ENCODE measurements at places on chromosomes 7 and 10.

- no peak for DNase-seq
These were observed 337.1 kb downstream of the RNLS start for GRCh38 chr10:88245974-88246511.

DNA sequence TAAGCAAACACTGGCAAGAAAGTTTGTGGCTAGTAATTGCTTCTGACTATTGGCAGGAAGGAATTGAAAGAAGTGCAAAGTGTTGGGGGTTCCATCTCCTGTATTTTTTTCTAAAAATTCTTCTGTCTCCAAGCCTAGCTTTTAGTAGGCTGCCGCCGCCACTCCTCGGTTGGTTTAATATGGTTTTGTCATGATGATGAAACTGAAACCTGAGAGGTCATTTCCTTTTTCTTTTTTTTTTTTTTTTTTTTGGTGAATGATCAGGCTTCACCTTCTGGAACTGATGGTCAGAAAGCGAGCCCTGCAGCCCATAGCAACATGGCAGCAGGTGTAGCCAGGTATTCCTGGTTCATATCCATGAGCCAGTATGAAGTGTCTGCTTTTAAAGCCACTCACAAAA is 75.3 kb upstream of the AGBL3 start:
- no peak for DNase-seq

DNA sequence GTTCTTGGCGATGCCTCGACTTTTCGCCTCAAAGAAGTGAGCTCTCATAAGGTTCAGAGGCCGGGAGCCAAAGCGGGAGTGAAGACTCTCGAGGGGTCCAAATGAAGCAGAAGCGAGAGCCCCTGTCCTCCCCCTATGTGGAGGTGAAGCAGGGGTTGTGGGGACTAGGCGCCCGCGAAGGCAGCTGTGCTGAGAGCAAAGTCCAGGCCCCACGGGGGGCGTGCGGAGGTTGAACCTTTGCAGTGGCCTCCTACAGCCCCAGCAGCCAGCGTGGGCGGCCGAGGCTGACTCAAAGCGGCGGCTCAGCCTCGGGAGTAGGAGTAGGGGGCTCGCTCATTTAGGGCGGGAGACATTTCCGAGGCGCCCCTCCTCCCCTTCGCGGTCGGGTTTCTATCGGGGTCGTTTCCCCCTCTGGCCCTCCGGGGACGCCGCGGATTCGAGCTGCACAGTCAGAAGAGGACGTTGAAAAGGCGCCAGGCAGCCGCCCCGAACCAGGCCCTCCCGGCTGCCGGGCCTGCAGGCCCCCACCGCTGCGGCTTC is 553 bp upstream of the ADD3 start:
- DNase-seq: no peak

DNA sequence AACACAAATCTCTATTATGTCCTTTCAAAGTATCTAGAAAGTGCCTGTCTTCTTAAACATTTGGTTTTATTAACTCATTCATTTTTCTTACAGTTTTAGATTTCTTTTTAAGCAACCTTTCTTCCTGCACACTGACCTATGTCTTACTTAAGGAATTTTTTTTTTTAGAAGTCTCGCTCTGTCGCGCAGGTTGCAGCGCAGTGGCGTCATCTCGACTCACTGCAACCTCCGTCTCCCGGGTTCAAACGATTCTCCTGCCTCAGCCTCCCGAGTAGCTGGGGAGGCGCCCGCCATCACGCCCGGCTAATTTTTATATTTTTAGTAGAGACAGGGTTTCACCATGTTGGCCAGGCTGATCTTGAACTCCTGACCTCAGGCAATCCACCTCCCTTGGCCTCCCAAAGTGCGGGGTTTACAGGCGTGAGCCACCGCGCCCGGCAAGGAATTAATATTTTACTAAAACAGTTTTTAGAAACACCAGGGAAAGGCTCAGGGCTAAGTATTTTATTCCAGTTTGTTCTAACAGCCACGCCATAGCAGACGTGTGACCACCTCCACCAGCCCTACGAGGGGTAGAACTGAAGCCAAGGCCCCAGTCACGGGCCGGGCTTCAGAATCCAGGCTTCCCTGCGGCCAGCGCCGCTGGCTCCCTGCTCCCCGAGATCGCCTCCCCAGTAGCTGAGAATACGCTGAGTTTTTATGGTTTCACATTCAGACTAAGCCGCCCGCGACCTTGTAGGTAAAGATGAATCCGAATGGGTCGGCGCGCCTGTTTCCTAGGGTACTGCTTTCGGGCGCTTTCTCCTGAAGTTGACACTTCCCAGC is 941 bp upstream of the LUC7L2 start:
- peak; percentile 48 for DNase-seq

- no peak for DNase-seq
These were observed 81.3 kb upstream of the AGR3 start for GRCh38 chr7:16963044-16963443.

- DNase-seq: no peak
These were observed 8.7 kb downstream of the TAF3 start for GRCh38 chr10:7826971-7827370.

GRCh38 chr10:63812501-63812900 is 291.3 kb downstream of the REEP3 start:
- DNase-seq: no peak

- DNase-seq: no peak
These were observed 32.9 kb upstream of the SLF2 start for GRCh38 chr10:100879741-100880360.

DNA sequence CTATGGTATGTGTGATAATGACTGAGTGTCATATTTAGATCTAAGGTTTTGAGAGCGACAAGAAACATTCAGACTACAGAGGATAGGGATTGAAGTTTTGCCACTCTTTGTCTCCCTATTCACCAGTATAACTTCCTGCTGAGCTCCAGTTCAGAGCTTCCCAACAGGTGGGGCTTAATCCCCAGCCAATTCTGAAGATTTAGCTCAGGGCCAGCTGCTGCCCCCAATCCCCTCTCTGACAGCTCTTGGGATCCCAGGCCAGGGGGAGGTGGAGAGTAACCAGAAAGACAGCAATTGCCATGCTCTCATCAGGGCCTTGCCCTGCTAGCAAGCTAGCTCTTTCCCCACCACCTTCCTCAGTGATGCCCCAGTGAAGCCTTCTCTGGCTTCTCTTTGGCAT is 57.8 kb downstream of the TRIL start:
- DNase-seq: no peak

- DNase-seq: no peak
These were observed 23.6 kb downstream of the VIPR2 start for GRCh38 chr7:159121068-159121467.

DNA sequence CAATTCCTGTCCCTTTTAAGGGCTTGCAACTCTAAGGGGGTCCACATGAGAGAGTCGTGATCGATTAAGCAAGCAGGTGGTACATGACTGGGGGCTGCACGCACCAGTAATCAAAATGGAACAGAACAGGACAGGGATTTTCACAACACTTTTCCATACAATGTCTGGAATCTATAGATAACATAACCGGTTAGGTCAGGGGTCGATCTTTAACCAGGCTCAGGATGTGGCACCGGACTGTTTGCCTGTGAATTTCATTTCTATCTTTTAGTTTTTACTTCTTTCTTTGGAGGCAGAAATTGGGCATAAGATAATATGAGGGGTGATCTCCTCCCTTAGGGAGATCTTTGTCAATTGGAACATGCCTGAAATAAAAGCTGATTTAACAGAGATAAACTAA is 370.1 kb downstream of the IPMK start:
- DNase-seq: no peak

DNA sequence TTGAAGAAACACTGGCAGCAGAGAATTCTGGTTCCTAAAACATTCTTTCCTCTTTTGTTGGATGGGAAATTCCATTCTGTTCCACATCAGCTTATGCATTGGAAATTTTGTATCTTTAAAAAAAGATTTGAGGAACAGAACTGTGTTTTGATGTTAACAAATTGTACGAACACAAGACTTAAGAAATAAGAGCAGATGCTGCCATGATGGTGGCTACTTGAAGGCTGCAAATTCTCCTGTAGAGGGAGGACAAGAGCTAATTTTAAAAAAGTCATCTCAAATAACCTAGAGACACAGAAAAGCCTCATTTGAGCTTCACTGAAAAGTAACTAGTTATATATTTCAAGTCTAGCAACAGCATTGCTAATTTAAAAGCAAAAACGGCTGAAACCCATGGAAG is 29.8 kb downstream of the NDUFB2 start:
- DNase-seq: no peak

DNA sequence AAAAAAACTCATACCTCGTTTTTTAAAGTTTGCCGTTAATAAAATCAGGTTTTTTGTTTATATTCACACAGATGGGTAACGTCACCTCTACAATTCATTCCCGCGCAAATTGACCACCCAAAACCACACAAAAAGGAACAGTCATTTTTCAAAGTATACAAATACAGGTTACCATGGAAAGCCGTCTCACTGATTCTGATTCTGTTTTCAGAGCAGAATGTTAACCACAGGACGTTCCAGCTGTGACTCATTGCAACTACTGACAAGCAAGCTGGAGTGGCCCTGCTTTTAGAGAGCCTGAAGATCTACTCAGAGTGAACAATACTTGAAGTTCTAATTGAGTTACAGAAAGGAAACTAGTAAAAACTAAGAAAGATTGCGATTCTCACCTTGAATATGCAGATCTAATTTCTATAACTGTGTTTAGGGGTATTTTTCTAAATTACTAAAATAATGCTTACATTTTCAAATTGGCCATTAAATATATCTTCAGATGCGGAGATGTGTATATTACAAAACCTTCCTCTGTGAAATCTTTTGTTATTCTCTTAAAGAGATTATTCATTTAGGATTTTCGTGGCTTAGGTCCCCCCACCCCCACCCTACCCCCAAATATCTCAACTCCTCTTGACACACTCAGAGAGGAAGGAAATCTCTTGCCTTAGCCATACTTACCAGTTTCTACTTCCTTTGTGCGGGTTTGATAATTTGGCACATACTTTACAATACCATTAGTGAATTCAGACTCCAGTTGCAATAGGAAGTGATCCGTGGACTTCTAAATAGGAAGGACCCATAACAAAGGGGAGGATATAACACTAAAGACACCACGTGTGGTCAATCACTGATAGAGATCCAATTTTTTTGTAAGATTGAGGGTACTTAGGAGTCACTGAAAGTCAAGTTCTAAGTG is 106.0 kb downstream of the CUBN start:
- DNase-seq: peak; percentile 88

GRCh38 chr10:89079961-89080360 is 89.4 kb downstream of the FAS start:
- DNase-seq: no peak

GRCh38 chr7:121442845-121443244 is 46.7 kb upstream of the FAM3C start:
- no peak for DNase-seq

GRCh38 chr7:24769851-24770250 is 12.6 kb upstream of the GSDME start:
- no peak for DNase-seq

GRCh38 chr7:44288381-44288685 is 37.1 kb downstream of the CAMK2B start:
- DNase-seq: peak; percentile 15

- DNase-seq: no peak
These were observed 41.7 kb downstream of the VCL start for GRCh38 chr10:74039561-74040145.

- no peak for DNase-seq
These were observed 10.6 kb upstream of the TSPAN14 start for GRCh38 chr10:80443531-80443974.

DNA sequence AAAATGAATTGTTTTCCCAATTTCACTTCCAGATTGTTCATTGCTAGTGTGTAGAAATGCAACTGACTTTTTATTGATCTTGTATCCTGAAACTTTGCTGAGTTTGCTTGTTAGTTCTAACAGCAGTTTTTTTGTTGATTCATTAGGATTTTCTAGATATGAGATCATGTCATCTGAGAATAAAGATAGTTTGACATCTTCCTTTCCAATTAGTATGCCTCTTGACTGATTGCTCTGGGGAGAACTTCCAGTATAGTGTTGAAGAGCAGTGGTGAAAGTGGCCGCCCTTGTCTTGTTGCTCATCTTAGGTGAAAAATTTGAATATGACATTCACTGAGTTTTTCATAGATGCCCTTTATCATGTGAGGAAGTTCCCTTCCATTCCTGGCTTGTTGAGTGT is 11.9 kb upstream of the SUN1 start:
- DNase-seq: no peak

DNA sequence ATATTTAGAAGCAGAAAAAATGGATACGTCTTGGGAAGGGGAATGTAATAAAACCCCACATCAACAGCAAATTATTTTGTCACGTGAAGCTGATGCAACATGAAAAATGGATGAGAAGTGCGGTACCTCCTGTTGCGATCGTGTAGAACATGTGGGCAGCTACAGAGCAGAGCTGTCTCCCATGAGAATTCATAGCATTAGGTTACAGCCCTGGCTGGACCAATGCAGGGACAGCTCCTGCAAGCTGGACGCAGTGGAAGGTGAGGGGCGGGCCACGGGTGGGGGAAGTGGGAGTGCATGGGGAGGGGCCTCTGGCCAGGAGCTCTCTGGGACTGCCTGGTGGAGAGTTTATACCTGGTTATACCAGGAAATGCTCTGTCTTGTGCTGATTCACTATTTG is 120.3 kb downstream of the GATA3 start:
- no peak for DNase-seq

GRCh38 chr10:120414946-120415345 is 42.1 kb upstream of the PLPP4 start:
- DNase-seq: no peak

GRCh38 chr7:127794136-127794535 is 142.1 kb downstream of the SND1 start:
- DNase-seq: no peak

DNA sequence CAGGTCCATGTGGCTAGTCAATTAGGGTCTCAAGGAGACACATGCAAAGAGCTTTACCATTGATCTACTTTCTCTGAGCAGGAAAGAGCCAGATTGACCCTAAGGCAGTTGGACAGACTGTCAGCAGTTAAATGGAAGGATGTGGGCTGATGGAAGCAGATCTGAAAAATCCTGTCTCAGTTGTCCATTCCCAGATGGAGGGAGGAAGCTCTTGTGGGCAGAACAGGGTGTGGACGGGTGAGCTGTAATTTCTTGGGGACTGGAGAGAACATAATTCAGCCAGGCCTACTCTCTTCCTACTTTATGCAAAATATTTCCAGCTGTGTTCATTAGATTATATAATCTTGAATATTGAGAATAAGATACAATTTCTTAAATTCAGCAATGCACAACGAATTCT is 163.6 kb downstream of the GNAT3 start:
- DNase-seq: no peak

DNA sequence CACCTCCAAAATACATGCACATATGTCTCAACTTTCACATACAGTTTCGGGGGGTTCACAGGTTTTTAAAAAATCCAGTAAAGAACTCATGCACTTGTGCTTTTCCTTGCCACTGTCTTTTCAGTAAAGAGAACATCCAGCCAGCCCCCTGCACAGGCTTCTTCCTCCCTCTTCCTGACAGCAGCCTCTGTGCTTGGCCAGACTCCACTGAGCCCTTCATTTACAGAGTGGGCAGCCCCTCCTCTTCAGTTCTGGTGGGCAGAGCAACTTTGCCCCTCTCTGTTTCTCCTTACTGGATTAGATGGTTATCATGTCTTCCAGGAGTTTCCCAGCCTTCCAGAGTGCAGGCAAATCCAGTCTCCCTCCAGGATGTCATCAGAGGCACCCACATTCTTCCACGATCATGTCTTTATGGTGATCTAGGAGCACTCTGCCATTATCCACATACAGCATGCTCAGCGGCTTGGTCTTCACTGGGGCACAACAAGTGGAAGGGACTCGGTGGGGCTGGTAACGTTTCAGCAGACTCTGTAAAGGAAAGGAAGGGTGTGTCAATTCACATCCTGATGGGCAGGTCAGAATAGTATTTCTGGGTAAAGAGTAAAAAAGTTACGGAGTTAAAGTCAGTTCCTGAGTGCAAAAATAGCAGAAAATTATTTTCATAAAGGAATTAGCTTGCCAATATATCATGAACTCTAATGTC is 8.8 kb downstream of the NODAL start:
- DNase-seq: no peak
